Naive thymus-derived CD4-positive, alpha-beta T cell (primary cell): ENCODE measurements at places on chromosomes 7 and 10.
A peak's percentile ranks its signal among the peaks of the same experiment; 100 is the strongest.

GRCh38 chr7:51134013-51134441 is 182.6 kb downstream of the COBL start:
- no peak for DNase-seq

GRCh38 chr10:118912961-118913600 is 116.4 kb upstream of the NANOS1 start:
- DNase-seq: no peak

- no peak for DNase-seq
Measured at GRCh38 chr7:66627151-66627681, 1.5 kb upstream of the KCTD7 start.

- no peak for DNase-seq
Measured at GRCh38 chr10:73093922-73094850, 2.5 kb downstream of the P4HA1 start.

- no peak for DNase-seq
Measured at GRCh38 chr10:25078658-25079431, 62.4 kb downstream of the THNSL1 start.

GRCh38 chr10:65090991-65091390 is 1569.8 kb downstream of the REEP3 start:
- no peak for DNase-seq

GRCh38 chr10:1197384-1197783 is 141.2 kb downstream of the WDR37 start:
- DNase-seq: no peak

DNA sequence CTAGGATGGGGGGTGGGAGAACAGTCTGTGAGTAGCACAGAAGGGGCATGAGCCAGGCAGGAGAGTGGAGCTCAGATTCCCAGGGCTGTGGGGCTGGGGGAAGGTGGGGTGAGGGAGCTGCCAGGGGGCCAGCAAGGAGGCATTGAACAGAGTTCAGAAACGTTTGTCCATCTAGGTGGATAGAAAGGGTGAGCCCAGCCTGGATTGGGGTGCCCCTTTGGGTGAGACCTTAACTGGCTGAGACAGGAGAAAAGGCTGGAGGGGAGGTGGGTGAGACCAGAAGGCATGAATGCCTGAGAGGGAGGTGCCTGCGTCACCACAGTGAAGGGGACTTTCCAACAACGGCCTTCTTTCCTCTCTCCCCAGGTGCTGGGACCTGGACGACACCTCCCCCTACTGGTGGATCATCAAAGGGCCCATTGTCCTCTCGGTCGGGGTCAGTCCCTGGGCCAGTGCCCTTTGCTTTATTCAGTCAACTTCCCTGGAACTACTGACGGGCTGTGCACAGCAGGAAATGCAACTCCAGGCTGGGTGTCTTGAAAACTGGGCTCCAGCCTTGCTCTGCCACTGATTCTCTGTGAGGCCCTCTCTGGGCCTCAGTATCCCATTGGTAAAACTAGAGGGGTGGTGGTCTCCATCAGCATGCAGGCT is 11.0 kb downstream of the GHRHR start:
- DNase-seq: peak; percentile 64

GRCh38 chr10:45197816-45198485 is 117.5 kb downstream of the OR13A1 start:
- DNase-seq: no peak

DNA sequence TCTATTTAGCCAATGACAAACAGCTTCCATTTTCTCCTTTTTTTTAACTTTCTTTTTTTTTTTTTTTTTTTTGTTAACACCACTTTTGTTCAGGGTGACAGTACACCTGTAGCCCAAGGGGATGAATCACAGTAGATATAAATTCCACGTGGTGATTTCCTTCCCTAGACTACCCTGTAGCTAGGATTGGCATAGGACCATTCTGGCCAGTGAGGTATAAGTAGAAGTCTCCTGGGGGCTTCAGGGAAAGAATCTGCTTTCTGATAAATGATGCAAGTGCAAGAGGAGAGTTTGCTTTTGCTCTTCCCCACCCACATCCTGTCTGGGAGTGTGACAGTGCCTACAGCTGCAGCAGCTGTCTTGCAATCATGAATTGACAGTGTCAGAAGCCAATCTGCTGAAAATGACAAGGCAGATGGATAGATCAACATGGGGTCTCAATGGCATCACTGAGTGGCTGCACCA is 63.2 kb upstream of the TOMM7 start:
- DNase-seq: peak; percentile 43

DNA sequence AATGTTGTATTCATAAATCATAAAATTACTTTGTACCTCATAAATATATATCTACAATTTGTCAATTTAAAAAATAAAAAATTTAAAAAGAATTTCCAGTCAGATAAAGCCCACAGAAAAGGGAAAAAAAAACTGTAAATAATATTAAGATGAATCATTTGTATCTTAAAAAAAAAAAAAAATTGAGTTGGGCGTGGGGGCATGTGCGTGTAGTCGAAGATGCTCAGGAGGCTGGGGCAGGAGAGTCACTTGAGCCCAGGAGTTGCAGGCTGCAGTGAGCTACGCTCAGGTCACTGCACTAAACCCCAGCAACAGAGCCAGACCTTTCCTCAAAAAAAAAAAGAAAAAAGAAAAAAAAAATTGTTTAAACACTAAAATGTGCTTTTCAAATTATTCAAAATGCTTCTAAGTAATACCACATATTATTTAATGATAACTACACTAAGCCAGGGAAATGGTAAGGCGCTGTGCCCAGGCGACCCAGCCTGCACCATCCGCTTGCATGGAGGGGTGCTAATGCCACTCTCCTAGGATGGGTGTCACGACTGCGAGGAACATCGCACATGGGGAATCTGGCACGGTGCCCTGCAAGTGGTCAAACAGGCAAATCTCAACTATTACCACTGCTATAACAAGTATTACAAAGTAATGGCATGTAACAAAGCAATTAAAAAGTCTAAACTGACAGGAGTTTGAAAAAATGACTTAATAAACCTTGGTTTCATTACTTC is 15.4 kb downstream of the GLUD1 start:
- DNase-seq: no peak

DNA sequence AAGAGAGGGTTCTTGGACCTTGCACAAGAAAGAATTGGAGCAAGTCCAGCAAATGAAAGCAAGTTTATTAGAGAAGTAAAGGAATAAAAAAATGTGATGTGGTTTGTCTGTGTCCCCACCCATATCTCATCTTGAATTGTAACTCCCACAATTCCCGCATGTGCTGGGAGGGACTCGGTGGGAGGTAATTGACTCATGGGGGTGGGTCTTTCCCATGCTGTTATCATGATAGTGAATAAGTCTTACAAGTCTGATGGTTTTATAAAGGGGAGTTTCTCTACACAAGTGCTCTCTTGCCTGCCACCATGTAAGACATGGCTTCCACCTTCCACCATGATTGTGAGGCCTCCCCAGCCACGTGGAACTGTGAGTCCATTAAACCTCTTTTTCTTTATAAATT is 39.2 kb upstream of the FZD9 start:
- no peak for DNase-seq

DNA sequence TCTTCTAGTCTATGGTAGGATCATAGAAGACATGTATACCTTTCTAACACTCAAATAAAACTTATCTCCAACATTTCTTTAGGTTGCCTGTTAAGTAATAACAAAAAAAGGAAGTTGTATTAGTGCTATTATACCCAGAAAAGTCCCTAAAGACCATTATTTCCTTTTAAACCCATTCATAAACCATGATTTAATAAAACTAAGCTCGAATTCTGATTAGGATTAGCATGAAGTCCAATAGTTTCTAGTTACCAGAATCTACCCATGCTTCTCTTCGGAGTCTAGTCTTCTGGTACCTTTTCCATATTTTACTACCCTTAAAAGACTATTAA is 62.7 kb downstream of the USP6NL start:
- no peak for DNase-seq

GRCh38 chr10:121461307-121461706 is 136.9 kb downstream of the FGFR2 start:
- DNase-seq: no peak

- DNase-seq: no peak
Measured at GRCh38 chr7:46028246-46028645, 107.2 kb upstream of the IGFBP3 start.

GRCh38 chr10:34152434-34152833 is 662.7 kb downstream of the PARD3 start:
- no peak for DNase-seq

DNA sequence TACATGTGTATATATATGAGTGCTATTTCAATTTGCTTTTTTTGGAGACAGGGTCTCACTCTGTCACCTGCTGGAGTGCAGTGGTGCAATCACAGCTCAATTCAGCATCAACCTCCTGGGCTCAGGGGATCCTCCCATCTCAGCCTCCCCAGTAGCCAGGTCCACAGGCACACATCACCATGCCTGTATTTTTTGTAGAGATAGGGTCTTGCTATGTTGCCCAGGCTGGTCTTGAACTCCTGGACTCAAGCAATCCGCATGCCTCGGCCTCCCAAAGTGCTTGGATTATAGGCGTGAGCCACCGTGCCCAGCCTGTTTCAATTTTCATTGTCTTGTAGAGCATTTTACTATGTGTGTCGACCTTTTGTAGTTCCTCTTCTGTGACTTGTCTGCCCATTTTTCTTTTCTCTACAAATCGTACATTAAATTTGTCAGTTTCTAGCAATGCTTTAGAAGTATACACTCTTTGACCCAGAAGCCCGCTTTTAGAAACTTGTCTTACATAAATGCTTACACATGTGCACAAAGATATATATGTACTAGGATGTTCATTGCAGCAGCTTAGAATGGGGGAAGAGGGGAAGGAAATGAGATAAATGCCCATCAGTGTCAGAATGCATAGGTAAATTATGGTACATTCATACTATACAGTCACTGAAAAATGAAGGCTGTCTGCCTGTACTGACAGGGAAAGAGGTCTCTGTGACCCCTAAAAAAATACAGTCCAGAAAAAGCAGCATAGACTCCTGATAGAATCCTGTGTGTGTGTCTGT is 12.2 kb upstream of the RFC2 start:
- DNase-seq: no peak

GRCh38 chr10:133141144-133141957 is 18.7 kb upstream of the KNDC1 start:
- no peak for DNase-seq

DNA sequence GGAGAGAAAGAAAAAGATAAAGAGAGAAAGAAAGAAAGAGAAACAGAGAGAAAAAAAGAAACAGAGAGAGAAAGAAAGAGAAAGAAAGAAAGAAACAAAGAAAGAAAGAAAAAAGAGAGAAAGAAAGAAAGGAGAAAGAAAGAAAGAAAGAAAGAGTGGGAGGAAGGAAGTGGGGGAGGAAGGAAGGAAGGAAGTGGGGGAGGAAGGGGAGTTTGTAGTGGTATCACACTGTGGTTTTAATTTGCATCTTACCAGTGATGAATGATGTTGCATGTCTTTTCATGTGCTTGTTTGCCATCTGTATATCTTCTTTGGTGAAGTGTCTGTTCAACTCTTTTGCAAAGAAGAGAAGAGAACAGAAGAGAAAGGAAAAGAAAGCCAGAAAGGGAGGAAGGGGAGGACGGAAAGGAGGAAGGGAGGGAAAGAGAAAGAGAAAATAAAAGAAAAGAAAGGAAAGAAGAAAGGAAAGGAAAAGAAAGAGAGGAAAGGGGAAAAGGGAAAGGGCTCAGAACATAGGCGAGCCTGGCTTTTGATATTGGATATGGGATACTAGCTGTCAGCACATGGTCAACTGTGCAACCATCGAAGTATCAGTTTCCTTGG is 79.2 kb upstream of the FRMD4A start:
- DNase-seq: no peak

DNA sequence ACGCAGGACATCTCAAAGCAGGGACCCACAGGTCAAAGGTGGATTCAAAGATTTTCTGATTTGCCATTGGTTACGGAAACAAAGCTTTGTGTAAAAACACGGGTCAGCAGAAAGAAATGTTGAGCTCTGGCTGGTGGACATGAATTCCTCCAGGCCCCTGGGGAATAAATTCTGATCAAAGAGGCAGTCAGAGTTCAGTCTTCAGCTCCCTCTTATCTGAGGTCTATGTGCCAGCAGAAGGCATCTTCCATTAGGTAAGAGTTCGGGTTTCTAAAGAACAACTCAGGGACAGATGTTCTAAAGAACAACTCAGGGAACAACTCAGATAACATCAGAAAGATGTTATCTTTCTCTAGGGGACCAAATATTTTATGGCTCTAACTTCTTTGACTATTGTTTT is 64.9 kb upstream of the PALS2 start:
- no peak for DNase-seq

GRCh38 chr10:99834410-99834809 is 52.0 kb downstream of the ABCC2 start:
- no peak for DNase-seq

DNA sequence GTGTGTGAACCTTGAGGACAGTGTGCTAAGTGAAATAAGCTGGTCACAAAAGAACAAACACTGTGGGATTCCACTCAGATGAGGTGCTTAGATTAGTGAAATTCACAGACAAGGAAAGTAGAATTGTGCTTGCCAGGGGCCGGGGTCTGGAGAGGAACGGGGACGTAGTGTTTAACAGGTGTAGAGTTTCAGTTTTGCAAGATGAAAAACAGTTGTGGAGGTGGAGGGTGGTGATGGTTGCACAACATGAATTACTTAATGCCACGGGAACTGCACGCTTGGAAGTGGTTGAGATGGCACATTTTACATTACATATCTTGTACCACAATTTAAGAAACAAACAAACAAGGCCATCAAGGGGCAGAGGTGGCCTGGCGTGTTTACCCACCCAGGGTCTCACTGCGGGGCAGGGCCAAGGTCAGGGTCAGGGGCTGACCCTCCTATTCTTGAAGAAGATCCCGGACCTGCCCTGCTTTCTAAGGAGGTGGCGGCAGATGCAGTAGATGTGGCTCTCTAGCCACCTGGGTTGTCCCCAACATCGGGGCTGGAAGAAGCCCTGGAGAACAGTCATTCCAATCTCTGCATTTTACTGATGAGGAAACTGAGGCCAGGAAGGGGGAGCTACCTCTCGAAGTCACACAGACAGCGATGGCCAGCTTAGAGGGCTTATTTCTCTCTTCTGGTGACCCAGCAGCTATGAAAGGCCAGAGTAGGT is 91.5 kb upstream of the LRRC4 start:
- DNase-seq: no peak

GRCh38 chr7:91251877-91252276 is 12.4 kb upstream of the FZD1 start:
- DNase-seq: no peak
